Stimulated activated CD8-positive, alpha-beta memory T cell treated with anti-CD3 and anti-CD28 coated beads, Interleukin-7, amount 100 ng/mL, for 1 hour (primary cell): ENCODE measurements at places on chromosomes 16 and 17.
A peak's percentile ranks its signal among the peaks of the same experiment; 100 is the strongest.

- DNase-seq: no peak
Observed at GRCh38 chr16:75733305-75734211, 7.3 kb upstream of the CPHXL start.

- DNase-seq: no peak
Observed at GRCh38 chr16:78487471-78487870, 388.0 kb downstream of the WWOX start.

DNA sequence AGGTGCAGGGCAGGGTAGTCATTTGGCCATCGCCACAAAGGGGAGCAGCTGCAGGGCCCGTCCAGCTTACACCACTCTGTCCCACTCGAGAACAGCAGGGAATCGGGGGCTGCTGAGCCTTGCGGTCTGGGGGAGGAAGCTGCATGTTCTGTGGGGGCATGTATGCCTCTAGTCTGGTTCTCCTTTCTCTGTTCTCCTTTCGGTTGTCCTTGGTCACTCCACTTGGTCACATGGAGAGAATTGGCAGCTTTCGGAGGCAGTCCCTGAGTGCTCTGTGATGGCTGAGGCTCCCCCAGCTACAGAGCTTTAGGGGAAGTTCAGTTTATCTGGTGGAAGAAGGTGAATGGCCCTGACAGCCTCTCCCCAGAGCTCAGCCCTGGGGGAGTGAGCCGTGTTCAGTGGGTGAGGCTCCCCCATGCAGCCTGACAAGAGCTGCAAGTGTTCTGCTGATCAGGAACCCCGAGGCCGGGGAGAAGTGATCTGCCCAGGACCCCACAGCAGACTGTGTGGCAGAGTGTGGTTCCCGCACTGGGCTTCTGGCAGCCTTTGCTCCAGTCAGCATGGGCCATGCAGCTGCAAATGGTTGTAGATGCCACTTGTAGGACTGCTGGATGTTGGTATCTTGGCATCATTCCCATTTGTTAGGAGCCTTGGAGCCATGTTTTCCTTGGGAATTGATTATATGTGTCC, 22.3 kb upstream of the SMPD3 start:
- no peak for DNase-seq

DNA sequence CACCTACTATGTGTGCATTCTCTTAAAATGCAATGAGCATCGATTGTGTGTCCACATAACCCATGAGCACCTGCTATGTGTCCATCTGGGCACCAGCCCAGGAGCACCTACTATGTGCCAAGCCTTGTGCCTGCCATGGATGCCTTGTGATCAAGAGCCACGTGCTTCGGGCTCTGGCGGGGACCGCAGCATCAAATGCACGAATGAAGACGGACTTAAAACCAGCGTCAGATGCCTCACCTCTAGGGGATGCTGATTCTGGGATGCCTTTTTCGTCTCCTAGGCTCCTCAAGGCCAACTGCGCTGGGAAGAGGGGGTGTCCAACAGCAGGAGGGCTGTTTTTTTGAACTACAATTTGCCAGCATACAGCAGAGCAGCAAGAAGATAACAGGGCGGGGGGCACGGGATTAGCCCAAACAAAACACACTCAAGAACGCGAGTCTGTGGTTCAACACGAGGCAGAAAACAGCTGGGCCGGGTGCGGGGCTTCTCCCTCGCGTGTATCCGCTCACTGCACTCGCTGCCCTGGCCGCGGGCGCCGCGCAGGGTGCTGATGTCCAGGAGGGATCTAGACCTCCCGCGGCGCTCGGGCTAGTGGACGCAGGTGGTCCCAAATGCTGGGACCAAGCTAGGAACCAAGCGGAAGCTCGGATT, 1.2 kb upstream of the GLIS2 start:
- DNase-seq: no peak

GRCh38 chr17:41065829-41066624, at the start of gene KRTAP2-4:
Gene KRTAP2-4, minus strand, starts transcription at chr17:41065879. Its CDS starts 34 bp downstream, at chr17:41065845.
- DNase-seq: no peak

- DNase-seq: no peak
Observed at GRCh38 chr16:81876273-81876900, 97.3 kb downstream of the PLCG2 start.

DNA sequence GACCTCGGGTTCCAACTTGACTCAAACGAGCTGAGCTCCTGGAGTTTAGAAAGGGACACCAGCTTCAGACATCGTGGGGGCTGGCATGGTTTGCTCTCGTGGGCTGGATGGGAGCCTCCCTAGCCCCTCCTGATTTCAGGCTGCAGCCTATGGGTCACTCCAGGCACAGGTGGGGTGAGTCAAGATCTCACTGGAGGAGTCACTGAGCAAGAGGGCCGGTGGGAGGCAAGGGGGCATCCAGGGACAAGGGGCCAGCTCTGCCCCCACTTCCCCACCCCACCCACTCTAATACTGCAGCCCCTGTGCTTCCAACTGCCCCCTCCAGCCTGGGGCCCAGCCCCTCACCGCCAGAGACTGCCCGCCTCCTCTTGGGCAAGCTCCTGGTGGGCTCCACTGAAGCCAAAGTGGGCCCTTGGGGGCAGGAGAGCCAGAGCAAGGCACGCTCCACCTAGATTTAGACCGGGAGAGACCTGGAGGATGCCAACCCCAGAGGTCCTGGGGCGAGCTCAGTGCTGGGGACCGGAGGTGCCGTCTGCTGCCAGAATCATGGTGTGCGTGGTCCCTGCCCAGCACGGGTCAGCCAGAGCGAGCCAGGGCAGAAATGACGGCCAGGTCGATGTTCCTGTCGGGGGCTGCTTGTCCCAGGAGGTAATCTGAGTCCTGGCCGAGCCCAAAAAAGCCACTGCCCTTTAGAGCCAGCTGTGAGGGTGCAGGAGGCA, 6.4 kb downstream of the SLC16A3 start:
- DNase-seq: no peak

DNA sequence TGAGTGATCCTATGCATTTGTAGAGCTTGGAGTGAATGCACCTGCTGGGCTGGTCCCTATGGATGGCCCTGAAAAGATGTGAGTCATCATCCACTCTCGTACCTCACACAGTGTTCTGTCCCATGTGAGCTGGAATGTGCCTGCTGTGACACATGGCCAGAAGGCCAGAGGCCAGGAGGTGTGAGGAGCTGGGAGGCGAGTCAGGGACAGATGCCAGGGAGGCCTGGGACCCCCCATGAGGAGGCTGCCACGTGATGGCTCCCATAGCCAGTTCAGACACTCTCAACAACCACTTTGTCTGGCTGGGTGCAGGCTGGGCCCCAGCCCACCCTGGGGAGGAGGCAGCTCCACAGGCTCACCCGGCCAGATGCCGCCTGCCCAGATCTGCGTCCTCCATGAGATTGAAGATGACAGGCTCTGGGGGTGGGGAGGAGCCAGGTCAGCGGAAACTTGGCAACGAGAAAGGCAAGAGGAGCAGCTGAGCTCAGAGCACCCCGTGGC, 168.8 kb downstream of the C16orf78 start:
- DNase-seq: no peak

GRCh38 chr17:62713086-62713881, 85.8 kb downstream of the MRC2 start:
- no peak for DNase-seq

DNA sequence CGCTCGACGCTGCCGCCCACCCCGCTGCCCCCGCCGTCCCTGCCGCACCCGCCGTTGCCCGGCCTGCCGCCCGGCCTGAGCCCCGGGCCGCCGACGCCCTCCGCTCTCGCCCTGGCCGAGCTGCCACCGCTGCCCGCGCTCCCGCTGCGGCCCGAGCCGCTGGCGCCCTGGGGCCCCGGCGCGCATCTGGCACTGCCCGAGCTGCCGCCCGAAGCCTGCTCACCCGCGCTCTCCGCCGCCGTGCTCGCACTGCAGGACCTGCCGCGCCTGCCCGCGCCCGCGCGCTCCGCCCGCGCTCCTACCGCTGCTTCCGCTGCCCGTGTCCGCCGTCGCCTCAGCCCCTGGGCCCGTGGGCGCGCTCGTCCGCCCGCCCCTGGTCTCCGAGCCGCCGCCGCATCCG, 8.4 kb upstream of the CLDN9 start:
- no peak for DNase-seq

DNA sequence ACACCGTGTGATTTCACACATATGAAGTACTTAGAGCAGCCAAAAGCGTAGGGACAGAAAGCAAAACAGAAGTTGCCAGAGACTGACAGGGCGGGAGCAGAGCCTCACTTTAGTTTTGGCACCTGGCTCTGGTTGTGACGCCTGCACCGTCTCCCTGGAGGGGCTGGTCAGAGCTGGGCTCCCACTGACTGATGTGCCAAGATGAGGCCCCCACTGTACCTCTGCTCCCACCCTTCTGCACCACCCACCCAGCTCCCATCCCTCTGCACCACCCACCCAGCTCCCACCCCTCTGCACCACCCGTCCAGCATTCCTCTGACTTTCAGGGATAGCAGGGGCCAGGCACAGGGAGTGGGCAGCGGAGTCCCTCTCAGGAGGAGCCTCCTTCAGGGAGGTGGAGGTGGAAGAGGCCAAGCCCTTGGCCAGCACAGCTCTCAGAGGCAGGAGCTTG, 3.2 kb upstream of the PRSS21 start:
- no peak for DNase-seq

- DNase-seq: no peak
Observed at GRCh38 chr16:71626858-71627213, 852 bp downstream of the MARVELD3 start.

DNA sequence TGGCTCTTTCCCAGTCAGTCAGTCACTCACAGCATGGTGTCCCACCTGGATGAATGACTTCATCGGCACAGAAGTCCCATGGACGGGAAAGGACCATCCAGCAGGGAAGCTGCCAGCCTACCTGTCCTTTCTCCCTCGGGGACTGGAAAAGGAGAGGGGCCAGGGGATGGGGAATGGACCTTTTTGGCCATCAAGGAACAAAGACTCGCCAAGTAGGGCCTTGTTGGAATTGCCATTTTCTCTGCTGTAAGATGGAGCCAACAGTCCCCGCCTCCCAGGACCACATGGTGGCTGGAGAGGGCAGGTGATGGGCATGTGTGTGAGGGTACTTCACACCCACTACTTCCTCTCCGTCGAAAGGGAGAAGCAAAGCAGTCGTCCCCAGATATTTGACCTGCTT, 67.8 kb upstream of the LHX1 start:
- no peak for DNase-seq

DNA sequence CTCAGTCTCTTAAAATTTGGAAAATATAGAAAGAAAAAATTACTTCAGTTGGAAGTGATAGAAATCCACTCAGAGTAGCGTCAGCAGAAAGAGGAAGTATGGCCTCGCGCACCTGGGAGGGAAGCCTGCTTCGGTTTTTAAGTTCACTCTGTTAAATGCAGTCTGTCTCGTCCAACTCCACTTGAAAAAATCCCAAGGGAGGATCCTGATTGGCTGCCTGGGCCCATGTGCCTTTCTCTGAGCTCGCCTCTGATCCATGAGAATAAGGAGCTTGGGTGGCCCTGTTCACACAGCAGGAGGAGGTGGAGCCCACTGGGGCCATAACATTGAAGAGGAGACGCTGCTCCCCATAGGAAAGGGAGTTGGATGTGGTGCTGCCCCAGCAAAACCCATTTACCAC, 40.7 kb downstream of the DNAJA2 start:
- DNase-seq: no peak

DNA sequence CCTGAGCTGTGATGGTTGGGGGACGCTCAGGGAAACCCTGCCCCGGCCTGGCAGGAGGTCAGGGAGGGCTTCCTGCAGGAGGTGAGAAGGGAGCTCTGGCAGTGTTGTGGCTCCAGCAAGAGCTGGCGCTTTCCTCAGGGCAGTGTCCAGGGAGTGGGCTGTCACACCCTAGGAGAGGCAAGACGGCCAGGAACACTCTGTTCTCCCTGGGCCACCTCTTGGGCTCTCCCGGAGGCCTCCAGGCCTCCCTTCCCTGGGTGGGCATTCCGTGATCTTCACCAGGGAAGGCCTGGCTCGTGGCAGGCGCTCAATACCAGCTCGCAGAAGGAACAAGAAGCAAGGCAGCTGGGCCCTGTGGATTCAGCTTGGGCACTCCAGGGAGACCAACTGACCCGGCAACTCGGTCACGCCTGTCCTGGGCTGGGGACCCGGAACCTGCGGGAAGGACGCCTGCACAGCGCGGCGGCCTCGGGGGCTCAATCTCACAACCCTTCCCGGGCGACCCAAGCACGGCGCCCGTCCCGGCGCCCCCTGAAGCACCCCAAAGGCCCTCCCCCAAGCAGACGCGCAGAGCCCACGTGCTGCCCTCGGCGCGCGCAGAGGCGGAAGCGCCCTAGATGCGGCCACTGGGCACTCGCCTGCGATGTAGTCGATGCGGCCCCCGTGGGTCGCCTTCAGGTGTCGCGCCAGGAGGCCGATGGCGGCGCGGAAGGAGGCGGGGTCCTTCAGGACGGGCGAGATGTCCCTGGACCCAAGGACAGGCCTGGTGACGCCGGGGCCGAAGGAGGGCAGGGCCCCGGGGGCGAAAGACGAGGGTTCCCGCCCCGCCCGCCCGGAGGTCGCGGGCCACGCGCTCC, 588 bp downstream of the APRT start:
- DNase-seq: peak; percentile 33

DNA sequence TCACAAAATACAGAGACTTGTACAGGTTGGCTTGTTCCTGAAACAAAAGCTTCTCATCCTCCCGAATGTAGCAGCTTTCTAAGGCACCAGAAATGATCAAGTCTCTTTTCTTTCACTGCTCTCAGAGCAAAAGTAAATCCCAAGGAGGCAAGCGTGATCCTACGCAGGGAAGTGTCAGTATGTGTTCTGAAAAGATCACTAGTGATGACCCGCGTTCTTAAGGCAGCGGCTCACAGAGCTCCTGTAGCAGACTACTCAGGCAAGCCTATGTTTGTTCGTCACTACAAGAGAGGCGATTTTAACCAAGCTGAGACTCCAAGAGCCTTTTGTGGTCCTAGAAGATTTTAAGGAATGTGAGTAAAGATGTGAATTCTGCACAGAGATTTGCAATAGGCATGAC, 34.5 kb downstream of the WIPI1 start:
- no peak for DNase-seq

- no peak for DNase-seq
Observed at GRCh38 chr17:30297715-30298114, 6.0 kb upstream of the BLMH start.

DNA sequence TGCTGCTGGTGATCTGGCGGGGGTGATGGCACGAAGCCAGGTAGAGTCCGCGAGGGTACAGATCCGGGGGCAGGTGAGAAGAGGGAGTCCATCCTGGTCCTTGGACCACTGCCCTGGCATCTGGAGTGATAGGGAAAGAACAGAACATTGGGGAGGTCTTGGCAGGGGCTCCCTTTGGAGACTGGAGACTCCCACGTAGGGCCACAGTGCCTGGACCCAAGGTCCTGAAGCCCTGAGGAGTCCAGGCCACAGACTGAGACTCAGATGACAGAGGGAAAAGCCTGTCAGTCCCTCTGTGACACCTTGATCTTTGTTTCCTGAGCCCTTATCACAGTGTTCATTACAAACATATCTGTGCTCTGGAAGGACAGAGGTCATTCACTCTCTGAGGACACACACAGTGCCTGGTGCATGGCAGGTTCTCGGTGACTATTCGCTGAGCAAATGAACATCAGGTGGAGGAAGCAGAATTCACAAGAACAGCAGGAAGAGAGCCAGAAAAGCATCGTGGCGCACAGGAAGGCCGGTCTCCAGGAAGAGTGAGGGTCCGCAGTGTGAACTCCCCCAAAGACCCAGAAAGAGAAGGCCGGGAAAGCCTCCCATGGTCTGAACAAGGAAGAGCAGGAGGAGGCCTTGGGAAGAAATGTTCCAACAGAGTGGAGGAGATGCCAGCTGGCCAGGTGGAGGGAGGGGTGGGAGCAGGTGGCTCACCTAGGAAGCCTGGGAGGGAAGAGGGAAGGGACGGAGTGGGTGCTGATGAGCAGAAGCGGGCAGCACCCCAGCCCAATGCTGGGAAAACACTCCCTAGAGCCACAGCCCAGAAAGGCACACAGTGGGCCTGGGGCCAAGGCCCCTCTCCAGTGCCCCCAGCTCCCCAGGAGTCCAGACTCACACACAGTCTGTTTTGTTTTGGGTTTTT, 20.5 kb downstream of the PEMT start:
- no peak for DNase-seq

GRCh38 chr16:57430955-57431354, 16.2 kb downstream of the CIAPIN1 start:
- DNase-seq: no peak
